ENCODE measurements at places on chromosomes 5 and 9.

DNA sequence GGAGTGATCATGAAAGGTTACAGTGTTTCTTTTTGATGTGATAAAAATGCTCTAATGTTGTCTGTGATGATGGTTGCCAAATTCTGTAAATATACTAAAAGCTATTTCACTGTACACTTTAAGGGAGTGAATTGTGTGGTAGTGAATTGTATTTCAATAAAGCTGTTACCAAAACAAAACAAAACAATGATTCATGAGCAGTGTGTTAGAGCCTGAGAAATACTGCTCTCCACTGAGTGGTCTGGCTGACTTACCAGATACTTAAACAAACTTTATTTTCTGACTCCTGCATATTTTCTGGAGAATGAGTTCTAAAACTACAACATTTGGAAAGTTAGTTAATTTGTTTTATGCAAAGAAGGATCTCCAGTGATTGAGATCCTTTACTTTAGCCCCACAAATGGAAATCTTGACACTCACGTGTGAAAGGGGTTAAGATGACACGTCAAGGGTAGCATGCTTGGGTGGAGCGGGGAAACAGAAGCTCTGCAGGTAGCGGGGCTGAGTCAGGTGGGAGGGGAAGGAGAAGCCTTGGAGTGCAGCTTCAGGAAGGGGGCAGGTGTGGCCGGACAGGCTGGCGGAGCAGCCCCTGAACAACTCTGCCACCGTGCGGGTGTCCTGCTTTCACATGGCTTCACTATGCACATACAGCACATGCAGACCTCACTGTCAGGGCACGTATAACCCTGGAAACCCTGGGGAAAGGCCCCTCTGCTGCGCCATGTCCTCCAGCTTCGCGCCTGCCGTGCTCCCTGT is 256.7 kb downstream of the IRX1 start:
- DNase-seq, result no peak

DNA sequence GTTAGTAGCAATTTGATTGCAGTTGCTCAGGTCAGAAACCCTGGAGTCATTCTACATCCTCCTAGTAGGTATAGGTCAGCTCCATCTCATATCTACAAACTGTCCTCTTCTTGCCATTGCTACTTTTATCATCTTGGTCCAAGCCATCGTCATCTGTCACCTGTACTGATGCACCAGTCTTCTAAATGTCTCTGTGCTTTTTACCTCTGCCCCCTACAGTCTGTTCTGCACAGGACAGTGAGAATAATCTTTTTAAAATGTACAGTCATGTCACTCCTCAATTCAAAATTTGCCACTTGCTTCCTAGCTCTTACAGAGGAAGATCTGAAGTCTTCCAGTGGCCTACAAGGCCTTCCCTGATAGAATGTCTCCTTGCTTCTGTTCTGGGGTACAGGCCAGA is 6.8 kb downstream of the NNT start:
- no peak for DNase-seq

DNA sequence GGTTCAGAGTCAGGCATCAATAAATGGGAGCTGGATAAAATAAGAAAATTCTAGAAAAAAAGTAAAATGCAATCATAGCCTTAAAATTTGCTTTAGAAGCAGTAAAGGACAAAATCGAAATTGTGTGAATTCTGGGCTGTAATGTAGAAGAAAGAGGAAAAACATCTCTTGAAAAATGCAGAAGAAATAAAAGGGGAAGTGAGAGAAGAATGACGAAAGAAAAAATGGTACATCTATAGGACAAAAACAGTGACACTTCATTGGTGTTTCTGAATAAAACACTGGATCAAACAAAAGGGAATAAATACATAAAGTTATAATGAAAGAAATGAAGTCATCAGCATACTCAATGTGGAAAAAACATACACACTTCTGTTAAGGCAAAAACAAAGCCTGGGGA is 642.3 kb downstream of the ACTL7B start:
- DNase-seq, result no peak

GRCh38 chr9:120931231-120932085 is 4.9 kb upstream of the TRAF1 start:
- peak; percentile 84 for DNase-seq

- DNase-seq, result no peak
These were observed 2258.8 kb upstream of the WWC1 start for GRCh38 chr5:166032601-166033000.

DNA sequence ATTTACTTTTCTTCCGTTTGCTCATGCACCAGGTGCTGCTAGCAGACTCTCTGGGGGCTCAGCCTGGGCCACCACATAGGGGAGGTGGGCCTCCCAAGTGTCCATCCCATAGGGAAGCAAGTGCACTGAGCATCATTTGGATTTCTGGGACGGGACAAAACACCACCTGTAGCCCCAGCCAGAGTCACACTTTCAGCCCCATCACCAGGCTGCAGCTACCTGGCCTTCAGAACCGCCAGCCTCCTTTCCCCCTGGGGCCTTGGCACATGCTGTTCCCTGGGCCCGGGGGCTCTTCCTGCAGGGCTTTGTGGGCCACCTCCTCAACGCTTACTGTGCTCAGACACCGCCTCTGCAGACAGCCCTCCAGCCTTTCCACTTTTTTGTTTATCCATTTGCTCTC is 19.6 kb upstream of the SUSD3 start:
- no peak for DNase-seq

- DNase-seq, result peak; percentile 26
These were observed 180.6 kb downstream of the PDE4D start for GRCh38 chr5:59712836-59713497.

DNA sequence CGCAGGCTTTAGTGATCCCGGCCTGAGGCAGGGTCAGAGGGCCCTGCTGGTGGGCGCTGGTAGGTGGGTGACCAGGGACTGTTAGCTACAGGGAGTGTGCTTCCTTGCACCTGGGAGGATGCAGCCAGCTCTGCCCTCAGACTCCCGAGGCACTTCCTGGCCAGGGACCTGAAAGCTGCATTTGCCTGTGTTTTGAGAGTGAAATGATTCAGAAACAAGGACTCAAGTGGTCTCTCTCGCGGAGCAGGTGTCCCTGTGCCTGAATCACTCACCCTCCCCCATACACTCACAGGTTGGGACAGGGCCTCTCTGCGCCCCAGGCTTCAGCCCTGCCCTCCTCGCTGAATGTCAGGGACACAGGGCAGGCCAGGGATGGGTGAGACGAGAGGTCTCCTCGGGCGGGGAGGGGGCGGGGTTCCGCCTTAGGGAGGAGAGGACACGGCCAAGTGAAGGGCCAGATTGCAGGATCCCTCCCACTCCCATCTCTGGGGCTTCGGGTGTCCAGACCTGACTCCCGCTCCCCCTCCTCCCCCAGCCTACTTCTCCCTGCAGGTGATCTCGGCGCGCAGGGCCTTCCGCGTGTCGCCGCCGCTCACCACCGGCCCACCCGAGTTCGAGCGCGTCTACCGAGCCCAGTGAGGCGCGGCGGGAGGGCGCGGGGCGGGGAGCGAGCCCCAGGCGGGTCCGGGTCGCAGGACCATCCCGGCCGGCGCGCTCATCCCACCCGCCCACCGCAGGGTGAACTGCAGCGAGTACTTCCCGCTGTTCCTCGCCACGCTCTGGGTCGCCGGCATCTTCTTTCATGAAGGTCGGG is 1.5 kb downstream of the LTC4S start:
- no peak for DNase-seq

DNA sequence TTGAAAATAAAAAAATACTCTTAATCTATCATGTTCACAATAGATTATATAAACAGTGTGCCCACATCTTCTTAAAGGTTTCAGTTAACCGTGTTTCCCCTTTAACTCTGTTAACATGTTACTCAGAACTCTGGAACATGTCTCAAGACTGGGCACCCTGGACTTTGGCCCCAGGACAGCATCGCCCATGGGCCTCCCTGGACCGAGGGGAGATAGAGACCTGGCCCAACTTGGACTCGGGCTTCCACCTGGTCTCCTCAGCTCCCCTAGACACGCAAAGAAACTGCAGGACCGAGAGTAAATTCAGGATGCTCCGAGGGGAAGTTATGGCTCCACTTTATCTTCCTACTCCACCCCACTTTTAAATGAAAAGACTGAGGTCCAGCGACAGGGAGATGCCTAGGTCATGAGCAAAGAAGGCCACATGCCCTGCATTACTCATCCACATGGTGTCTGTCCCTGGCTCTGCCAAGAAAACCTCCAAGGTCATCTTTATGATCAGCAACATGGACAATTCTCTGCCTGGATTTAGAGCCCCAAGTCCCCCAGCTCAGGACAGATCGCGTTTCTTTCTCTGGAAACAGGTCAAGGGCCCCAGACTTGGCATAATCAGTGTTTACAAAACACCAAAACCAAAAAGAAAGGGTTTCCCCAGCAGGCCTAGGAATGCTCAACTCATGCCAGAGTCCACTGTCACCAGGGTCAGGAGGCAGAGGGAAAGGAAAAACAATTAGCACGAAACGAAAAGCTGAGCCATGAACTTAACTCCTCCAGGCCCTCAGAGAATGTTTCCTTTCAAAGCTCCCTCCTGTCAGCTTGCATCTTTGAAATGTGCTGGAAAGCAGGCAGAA is 17.4 kb downstream of the GPX3 start:
- peak; percentile 63 for DNase-seq

DNA sequence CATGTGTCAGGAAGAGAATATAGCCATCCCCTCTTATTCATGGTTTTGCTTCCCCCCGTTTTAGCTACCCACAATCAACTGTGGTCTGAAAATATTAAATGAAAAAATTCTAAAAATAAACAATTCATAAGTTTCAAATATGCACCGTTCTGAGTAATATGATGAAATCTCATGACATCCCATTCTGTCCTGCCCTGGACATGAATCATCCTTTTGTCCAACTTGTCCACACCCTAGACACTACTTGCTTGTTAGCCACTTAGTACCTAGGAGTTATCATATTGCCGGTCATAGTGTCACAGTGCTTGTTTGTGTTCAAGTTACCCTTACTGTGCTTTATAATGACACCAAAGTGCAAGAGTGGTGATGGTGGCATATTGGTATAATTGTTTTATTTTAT is 113.5 kb downstream of the CAAP1 start:
- DNase-seq, result peak; percentile 34

GRCh38 chr5:167503926-167504720 is 787.3 kb upstream of the WWC1 start:
- DNase-seq, result no peak

DNA sequence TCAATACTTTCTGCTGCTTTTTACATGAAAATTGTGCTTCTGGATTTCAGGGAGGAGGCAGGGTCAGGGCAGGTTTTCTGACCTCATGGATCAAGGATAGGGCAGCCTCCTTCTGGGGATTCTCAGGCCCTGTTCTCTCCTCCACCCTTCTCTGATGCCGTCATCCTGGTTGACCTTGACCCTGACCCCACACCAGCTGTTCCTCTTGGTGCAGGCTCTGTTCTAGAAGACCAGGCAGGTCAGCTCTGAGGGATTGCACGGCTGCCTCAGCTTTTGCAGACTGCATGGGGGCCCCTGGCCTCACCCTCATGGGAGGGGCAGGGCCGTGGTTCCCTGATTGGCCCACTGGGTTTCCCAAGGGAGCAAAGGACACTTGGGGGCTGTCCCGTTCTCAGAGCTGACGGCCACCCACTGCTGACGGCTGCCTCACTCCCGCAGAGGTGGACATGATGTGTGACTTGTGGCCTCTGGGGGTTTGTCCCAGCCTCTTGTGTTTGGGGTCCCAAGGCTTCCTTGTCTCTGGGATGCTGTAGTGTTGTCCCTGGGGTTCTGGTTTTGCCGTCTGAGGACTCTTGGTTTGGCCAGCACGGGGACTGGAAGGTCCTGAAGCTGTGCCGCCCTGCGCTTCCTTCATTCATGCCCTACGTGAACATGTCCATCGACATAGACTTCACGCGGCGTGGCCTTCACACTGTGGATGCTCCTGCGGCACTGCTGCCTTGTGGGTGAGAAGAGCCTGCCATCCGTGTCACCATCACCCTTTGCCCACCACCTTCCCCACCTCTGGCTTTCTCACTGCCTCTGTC is 34.5 kb downstream of the CEP72 start:
- DNase-seq, result no peak

GRCh38 chr5:81422671-81423070 is 28.7 kb upstream of the ACOT12 start:
- peak; percentile 4 for DNase-seq

GRCh38 chr9:69472101-69472620 is 147.1 kb downstream of the ENTREP1 start:
- no peak for DNase-seq

- no peak for DNase-seq
These were observed 6.5 kb upstream of the PLEKHG4B start for GRCh38 chr5:85334-85995.

- no peak for DNase-seq
These were observed 126.7 kb downstream of the ARSB start for GRCh38 chr5:78858364-78858763.

DNA sequence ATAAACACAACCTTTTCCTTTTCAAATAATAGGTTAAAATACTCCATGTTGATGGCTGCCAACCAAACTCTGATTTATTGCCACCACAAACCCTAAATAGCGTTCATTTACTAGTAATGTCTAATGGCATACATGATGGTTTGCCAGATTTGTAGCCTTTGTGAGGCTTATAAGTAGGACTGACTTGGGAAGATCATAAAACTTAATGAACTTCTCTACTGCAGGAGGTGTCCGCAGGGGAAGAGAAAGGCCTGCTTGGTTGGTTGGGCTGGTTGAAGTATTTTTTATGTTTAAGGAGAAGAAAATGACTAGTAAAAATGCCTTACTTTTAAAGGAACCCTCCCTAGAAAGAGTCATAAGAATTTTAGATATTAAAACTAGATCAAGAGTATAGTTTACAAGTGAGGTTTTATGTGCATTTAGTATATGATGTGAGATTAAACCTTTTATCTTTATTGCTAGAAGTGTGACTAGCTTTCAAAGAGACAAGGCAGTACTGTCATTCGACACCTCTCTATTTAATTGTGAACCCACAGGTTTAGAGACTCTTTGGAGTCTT is 5.0 kb downstream of the PBX3 start:
- peak; percentile 51 for DNase-seq

- DNase-seq, result no peak
These were observed 90.9 kb upstream of the MTAP start for GRCh38 chr9:21711504-21711903.

DNA sequence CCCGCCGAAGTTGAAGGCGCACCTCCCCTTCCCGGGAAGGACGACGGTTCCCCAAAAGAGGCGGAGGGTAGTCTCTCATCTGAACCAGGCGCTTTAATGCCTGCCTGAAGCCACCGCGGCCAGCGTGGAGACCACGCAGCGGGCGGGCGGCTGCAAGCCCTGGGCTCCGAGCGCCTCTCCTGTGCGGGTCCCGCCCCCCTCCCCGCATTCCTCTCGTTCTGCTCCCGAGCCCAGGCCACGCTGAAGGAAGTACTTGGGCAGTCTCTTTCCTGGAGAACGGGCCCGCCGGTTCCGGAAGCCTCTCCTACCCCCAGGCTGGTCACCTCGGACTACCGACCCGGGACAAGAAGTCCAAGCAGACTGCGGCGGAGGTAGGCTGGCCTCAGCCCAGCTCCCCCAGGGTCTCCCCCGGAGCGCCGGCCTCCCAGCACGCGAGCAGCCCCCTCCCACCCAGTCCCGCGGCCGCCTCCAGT is 571 bp downstream of the PPIC start:
- DNase-seq, result peak; percentile 41

GRCh38 chr9:136923881-136924280 is 20.7 kb downstream of the FBXW5 start:
- DNase-seq, result no peak

- DNase-seq, result no peak
These were observed 9.4 kb downstream of the NR6A1 start for GRCh38 chr9:124761710-124762109.

- DNase-seq, result no peak
These were observed 212.9 kb downstream of the ARRDC3 start for GRCh38 chr5:91170266-91170665.
